ENCODE measurements at places on chromosomes 6 and 20.

- no peak for DNase-seq
Observed at GRCh38 chr6:119148098-119148824, 69.8 kb upstream of the FAM184A start.

DNA sequence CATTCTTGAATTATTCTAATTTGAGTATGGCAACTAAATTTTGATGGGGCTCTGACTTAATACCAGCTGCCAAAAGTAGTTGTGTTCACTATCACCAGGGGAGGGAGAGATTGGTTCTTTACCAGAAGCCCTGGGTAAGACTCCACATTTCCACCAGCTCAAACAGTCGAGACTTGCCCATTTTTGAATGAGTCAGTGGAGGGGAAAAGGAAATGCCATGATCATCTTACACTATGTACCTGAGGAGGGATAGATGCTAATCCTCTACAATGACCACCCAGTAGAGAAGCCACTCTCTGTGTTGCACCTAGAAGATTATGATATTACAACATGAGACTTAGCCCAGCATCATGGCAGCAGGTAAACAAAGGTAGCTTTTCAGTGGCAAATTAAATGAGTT, 77.0 kb upstream of the SGK1 start:
- no peak for DNase-seq

DNA sequence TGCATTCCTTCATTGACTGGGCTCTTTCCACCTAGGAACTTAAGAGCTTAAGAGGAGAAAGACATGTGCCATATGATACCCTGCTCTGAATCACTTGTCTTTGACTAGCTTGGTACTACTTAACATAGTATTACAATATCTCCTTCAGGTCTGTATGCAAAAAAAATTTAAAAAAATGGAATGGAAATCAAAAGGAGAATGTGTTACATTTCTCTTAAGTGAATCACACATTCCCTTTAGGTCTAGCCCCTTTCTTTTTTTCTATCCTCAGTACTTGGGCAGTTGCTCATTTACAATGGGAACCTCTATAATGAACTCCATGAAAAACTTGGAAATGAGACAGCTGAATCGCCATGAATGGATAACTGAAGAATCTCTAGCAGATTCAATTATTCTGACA, 53.8 kb downstream of the SLC35F1 start:
- no peak for DNase-seq

DNA sequence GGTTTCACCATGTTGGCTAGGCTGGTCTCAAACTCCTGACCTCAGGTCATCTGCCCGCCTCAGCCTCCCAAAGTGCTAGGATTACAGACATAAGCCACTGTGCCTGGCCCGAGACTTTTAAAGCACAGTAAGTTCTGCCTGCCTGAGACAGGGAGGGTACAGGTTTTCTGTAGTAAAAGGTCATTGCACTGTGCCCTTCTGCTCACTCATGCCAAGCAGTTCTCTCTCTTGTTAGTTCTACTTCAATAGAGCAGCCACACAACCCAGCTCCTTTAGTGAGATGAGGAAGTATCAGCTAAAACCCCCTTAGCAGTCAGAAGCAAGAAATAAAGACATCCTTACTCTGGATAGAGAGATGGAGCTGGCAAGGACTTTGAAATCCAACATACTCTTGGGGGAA, 52.4 kb upstream of the ARMH2 start:
- DNase-seq, result no peak

- no peak for DNase-seq
Observed at GRCh38 chr6:107495196-107495643, 5.3 kb downstream of the SOBP start.

DNA sequence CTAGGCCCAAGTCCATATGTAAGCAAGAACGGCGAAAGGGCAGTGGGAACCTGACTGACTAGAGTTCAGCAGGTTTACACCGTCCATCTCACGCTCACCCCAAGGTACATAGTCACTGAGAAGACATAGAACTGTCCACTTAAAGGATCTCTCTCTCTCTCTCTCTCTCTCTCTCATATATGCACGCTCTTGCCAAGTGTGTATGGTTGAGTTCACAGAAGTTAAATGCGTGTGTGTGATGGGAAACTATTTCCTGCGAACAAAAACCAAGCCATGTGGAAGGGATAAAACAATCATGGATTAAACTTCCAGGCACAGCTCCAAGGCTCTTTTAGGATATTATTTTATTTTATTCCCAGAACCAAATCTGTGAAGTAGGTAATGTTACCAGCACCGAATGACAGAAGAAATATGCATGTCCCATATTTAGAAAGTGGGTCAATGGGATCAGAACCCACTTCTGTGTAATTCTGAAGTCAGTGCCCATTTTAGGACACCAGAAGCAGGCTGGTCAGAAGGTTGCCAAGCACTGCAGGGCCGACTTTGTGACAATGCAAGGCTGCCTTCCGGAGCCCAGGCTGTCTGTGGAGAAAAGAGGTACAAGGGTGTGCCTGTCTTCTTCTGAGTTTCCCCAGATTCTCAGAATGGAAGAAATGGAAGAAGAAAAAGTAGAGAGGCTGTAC, 49.2 kb upstream of the MAP7 start:
- DNase-seq, result no peak

DNA sequence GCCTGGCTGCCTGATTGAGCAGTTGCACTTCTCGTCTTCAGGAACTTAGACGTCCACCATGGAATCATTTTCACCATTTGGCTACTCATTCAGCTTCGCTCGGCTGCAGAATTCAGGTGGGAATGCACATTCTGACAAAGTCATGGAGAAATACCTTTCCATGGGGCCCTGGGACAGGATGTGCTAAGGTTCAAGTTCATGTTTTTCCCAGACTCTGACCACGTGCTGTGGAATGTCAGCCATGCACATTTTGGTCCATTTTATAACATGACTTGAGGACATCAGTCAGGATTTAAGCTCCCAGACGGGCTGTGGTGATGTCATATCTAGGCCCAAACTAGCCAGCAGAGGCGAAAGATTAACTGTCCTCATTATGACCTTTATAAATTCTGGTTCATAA, 205.3 kb downstream of the TBXT start:
- no peak for DNase-seq

DNA sequence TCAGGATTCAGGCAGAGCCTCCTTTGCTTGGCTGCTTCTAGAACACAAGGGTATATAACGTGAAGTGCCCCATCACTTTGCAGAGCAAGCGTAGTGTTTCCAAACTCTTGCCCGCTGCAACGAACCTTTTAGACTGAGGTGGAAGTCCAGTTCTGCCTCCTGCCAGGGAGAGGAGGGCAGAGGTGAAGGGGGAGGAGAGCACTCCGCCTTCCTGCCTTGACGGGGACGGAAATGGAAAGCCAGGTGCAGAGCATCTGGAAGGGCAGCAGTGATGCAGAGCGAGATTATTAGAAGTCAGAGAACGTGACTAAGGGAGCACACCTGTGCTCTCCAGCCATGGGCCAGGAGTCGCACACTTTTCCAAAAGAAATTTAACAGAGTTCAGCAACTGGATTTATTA, 63.4 kb downstream of the RREB1 start:
- no peak for DNase-seq

DNA sequence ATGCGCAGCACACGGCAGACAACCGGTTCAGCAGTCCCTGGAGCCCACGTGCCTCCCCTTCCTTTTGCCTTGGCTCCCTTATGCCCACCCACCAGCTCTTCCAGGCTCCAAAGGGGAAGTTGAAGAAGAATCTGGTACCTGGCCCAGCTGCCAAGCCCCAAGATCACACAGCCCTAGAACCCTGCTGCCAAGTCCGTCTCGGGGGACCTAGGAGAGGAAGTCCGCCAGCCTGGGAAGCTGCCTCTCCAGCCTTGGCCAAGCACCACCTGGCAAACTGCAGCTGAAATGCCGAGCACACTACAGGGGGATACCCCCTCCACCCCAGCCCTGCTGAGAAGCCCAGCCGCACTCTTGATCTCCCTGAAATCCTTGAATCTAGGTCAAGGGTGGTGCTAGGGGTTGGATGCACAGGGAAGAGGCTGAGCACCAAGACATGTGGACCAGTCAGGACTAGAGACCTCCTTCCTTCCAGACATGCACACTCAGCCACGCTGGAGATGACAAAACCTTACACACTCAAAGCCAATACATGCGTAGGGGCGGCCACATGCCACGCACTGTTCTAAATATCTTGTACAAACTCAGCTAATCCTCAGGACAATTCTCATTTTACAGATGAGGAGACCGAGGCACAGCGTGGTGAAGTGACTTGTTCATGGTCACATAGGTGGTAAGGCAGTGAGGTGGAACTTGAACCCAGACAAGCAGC, 124.1 kb downstream of the PREX1 start:
- DNase-seq, result no peak

DNA sequence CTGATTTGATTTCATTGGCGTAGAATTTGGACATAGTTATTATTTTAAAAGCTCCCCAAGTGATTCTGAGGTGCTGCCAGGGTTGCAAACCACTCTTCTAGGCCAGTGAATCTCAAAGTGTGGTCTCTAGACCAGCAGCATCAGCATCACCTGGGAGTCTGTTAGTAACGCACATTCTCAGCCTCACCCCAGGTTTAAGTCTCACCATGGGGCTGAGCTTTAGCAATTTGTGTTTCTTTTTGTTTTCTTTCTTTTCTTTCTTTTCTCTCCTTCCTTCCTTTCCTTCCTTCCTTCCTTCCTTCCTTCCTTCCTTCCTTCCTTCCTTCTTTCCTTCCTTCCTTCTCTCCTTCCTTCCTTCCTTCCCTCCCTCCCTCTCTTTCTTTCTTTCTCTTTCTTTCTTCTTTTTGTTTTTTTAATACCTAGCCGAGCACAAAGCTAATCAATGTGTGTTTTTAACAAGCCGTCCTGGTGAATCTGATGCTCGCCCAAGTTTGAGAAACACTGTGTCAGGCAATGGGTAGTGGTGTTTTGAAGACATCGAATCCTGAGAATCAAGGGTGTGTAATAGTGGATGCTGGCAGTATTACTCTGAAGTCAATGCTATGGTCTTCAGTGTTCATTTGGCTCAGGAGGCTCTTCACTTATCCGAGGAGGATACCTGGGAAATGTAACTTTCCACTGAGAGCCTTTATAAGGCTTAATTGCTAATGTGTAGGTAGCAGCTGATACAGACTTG, 104.9 kb downstream of the SLX4IP start:
- DNase-seq, result no peak

- DNase-seq, result no peak
Observed at GRCh38 chr6:83168556-83168955, 24.5 kb downstream of the PGM3 start.

GRCh38 chr20:62736026-62736406, 27.4 kb downstream of the NTSR1 start:
- DNase-seq, result no peak

DNA sequence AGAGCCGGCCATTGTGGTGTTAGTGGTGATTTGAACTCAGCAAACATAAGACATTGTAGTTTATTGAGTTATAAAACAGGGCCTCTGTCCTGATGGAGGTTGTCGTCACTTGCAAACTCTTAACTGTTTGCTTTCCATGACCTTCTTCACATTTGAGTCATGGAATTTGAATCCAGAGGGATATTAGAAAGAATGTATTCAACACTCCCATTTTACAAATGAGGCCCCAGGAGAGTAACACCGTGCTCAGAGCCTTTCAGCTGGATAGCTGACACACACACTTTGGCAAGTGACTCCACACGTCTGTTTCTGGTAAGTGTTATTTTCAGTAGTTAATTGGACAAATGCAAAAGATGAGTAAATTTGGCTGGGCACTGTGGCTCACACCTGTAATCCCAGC, 72.4 kb upstream of the XRN2 start:
- DNase-seq, result no peak

DNA sequence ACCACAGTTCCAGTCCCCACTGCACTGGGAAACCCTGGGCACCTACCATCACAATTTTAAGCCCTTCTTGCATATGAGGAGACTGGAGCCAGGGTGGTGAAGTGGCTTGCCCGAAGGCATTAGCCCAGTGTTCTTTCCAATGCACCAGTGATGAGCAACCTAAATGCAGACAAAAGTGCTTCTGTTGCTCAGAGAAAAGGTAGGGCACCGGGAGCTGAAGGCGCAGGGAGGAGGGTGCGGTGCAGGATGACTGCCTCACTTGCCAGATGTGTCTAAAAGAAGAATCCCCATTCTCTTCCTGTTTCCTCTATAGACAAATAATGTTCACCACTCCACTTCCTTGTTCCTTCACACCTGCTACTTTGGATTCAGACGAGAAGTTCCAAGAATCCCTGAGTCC, 86.5 kb downstream of the QRSL1 start:
- DNase-seq, result no peak

- DNase-seq, result peak; percentile 48
Observed at GRCh38 chr6:33277663-33278391, 904 bp downstream of the B3GALT4 start.

DNA sequence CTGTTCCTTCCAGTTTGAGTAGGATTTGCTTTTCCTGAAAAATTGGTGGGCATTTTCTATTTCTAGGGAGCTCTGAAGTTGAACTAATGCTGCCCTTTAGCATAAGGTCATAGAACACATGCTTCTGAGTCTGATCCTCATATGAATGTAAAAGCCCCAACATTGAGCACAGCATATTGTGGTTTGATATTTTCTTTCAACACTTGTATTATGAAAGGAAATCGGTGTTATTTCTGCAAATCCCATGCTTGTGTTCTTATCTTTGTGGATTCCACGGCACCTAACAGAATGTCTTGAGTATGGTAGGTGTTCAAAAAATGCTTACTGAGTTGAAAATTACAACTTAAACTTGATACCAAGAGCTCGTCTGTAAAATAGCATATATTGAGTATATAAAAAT, 85.8 kb downstream of the TRMT11 start:
- DNase-seq, result no peak

GRCh38 chr6:113405326-113406047, 451.7 kb upstream of the MARCKS start:
- DNase-seq, result no peak

GRCh38 chr20:46970937-46971630, 76.4 kb downstream of the EYA2 start:
- DNase-seq, result no peak

DNA sequence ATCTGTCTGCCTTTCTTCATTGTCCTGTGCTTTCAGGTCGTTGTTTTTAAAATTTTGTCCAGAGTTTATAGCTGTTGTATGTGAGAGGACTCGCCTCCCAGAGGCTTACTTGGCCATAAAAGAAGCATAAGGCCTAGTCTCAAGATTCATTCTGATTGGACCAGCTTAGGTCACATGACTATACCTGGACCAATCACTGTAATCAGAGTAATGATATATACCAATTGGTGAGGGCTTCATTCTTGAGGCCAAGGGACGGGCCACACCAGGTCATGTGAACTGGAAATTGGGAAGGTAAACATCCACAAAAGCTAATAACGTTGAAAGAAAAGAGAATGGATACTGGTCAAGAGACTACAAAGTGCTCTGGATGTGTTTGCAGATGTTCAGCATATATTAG, 141.4 kb upstream of the SULF2 start:
- no peak for DNase-seq

DNA sequence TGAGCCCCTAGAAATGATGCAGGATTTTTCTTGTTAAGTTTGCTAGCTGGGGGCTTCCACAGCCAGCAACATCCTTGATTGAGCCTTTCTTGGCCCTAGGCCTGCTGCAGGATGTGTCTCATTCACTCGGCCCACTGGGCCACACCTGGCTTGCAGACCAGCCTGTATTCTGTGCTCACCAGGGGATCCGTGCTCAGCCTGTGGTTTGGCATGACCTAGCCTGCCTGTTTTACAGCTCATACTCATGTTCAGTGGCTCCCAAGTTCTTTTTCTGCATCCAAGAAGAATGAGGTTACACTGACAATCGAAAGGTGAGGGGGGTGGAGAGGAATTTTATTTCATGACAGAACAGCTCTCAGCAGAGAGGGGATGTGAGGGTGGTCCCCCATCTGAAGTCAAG, 263.4 kb downstream of the RIMS1 start:
- DNase-seq, result no peak

- DNase-seq, result peak; percentile 60
Observed at GRCh38 chr20:53592992-53593465, 610 bp downstream of the ZNF217 start.

GRCh38 chr6:90425161-90425641, 128.6 kb upstream of the BACH2 start:
- no peak for DNase-seq

GRCh38 chr6:130848945-130849344, 21.7 kb downstream of the SMLR1 start:
- DNase-seq, result no peak
